Keratinocyte (primary cell): ENCODE measurements at places on chromosomes 7 and 10.

GRCh38 chr10:12727832-12728215 is 273.7 kb downstream of the CCDC3 start:
- H3K36me3 ChIP-seq: no peaks in the 10 kb centered on the region
- H3K27me3 ChIP-seq: no peaks in the 10 kb centered on the region
- no peak overlapping the region for H3K27ac ChIP-seq
- peaks cover 5% of the 10 kb centered on the region for H3K4me1 ChIP-seq

DNA sequence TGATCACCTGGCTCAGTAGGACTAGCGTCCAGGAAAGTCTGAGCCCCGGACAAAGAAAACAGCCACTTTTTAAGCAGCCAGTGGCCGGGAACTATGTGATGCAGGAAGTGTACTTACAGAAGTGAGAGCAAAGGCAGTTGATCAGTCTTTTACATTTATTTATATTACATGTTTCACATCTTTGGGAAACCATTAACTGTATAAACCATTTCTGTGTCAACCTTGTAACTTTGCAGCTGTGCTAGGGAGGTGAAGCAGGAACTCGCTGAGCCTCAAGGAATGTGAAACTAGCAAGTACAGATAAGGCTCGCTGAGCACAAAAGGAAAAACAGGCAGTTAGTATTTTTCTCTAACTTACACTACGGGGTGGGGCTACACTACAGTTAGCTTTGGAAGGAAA is 39.9 kb upstream of the HECW1 start:
- H3K4me3 ChIP-seq: no peak overlapping the region
- no peaks in the 10 kb centered on the region for H3K36me3 ChIP-seq
- H3K4me1 ChIP-seq: no peaks in the 10 kb centered on the region
- no peak overlapping the region for H3K27ac ChIP-seq
- DNase-seq: no peak
- H3K27me3 ChIP-seq: peaks cover 3% of the 10 kb centered on the region

- DNase-seq: no peak
- no peak overlapping the region for H3K27ac ChIP-seq
- H3K36me3 ChIP-seq: no peaks in the 10 kb centered on the region
- H3K4me3 ChIP-seq: no peak overlapping the region
- no peaks in the 10 kb centered on the region for H3K27me3 ChIP-seq
Measured at GRCh38 chr7:157807510-157807909, 470.7 kb downstream of the DNAJB6 start.

- H3K4me3 ChIP-seq: no peak overlapping the region
- H3K27me3 ChIP-seq: no peaks in the 10 kb centered on the region
- H3K4me1 ChIP-seq: no peaks in the 10 kb centered on the region
- no peak overlapping the region for H3K27ac ChIP-seq
Measured at GRCh38 chr10:122173337-122173736, 97.8 kb upstream of the BTBD16 start.

DNA sequence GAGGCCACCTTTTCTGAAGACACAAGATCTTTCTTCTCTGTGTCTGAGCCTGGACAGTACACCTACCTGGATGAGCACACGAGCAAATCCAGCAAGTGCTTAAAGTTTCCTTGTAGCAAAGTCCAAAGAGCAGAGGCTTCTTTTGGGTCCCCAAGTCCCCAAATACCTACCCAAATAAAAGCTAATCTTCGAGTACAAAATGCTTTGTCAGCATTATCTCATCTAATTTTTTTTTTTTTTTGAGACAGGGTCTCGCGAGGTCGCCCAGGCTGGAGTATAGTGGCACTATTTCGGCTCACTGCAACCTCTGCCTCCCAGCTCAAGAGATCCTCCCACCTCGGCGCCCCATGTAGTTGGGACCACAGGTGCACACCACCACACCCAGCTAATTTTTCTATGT is 24.6 kb downstream of the MYOF start:
- no peak overlapping the region for H3K27ac ChIP-seq
- no peak for DNase-seq
- H3K27me3 ChIP-seq: no peaks in the 10 kb centered on the region

GRCh38 chr10:43121444-43121843 is 16.8 kb upstream of the CSGALNACT2 start:
- no peaks in the 10 kb centered on the region for H3K4me1 ChIP-seq
- no peak for DNase-seq
- no peak overlapping the region for H3K4me3 ChIP-seq
- H3K36me3 ChIP-seq: no peaks in the 10 kb centered on the region

DNA sequence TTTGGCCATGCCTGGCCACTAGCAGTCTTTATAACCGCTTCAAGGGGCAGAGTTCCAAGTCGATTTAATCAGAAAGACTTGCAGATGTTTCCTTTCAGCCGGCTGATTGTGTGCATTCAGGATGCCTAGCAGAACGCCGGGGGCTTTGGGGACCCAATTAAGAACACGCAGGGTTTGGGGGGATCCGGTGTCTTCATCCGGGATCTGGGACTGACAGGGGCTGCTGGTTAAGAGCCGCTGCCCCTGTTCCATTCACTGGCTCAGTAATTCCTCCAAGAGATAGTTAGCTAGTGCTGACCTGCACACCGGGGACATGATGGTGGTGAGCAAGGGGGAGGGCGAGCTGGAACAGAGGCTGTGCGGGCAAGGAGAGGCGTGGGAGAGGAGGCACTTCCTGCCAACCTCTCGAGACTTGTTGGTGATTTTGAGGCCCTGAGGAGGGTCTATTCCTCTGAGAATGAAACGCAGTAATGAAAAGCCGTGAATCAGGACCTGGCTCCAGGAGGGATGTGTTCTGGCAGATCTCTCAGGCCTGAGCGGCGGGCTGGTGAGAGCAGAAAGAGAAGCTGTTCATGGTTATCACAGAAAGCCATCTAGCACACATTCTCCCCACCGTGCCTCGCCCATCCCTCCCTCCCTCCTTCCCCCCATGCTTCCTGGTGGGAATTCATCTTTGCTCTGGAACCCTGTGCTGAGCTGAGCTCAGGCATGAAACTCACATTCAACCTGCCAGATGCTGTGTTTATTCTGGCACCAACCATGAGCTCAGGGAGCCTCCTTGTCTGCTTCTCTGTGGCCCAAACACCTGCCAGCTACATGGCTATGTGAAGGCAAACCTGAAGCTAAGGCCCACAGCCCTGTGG is 152.0 kb downstream of the CCDC3 start:
- peaks cover 28% of the 10 kb centered on the region for H3K4me1 ChIP-seq
- no peaks in the 10 kb centered on the region for H3K27me3 ChIP-seq
- H3K36me3 ChIP-seq: no peaks in the 10 kb centered on the region
- DNase-seq: no peak

GRCh38 chr10:47024046-47024322 is 112.8 kb downstream of the PTPN20 start:
- H3K36me3 ChIP-seq: no peaks in the 10 kb centered on the region
- H3K27ac ChIP-seq: no peak overlapping the region
- H3K4me3 ChIP-seq: no peak overlapping the region
- H3K27me3 ChIP-seq: peaks cover 2% of the 10 kb centered on the region
- H3K4me1 ChIP-seq: no peaks in the 10 kb centered on the region

DNA sequence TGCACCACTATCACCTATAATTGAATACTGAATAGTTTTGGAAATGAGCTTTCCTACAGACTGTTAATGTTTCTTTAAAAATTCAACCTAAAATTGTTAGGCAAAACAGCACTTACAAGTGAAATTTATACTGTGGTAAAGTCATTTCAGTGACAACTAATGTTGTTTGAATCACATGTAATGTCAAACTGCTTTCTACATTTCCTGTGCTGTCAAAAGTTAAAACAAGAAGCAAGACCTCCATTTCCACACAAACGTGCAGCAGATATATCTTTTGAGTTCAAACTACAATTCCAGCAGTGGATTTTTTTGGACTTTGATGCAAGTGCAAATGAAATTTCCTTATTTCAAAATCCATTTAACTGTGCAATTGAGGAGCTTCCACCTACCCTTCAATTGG is 199.8 kb downstream of the RNLS start:
- no peaks in the 10 kb centered on the region for H3K36me3 ChIP-seq
- no peak overlapping the region for H3K27ac ChIP-seq
- H3K4me3 ChIP-seq: no peak overlapping the region
- no peaks in the 10 kb centered on the region for H3K27me3 ChIP-seq
- no peak for DNase-seq

GRCh38 chr10:67221939-67222494 is 296.2 kb downstream of the LRRTM3 start:
- no peaks in the 10 kb centered on the region for H3K27me3 ChIP-seq
- H3K27ac ChIP-seq: no peak overlapping the region
- no peaks in the 10 kb centered on the region for H3K36me3 ChIP-seq
- no peak overlapping the region for H3K4me3 ChIP-seq

GRCh38 chr10:123517426-123517825 is 148.7 kb upstream of the GPR26 start:
- H3K27ac ChIP-seq: no peak overlapping the region
- no peak overlapping the region for H3K4me3 ChIP-seq
- DNase-seq: no peak
- no peaks in the 10 kb centered on the region for H3K36me3 ChIP-seq
- no peaks in the 10 kb centered on the region for H3K4me1 ChIP-seq

- no peak overlapping the region for H3K27ac ChIP-seq
- H3K4me1 ChIP-seq: no peaks in the 10 kb centered on the region
- no peak for DNase-seq
- no peak overlapping the region for H3K4me3 ChIP-seq
Measured at GRCh38 chr10:93680412-93681047, 21.9 kb downstream of the FRA10AC1 start.

GRCh38 chr10:120980279-120981255 is 129.4 kb downstream of the WDR11 start:
- H3K27ac ChIP-seq: no peak overlapping the region
- H3K36me3 ChIP-seq: no peaks in the 10 kb centered on the region
- no peak for DNase-seq
- no peak overlapping the region for H3K4me3 ChIP-seq

- H3K36me3 ChIP-seq: no peaks in the 10 kb centered on the region
- DNase-seq: no peak
- H3K4me3 ChIP-seq: no peak overlapping the region
- H3K4me1 ChIP-seq: peaks cover 7% of the 10 kb centered on the region
Measured at GRCh38 chr7:41816111-41816510, 113.2 kb upstream of the INHBA start.

DNA sequence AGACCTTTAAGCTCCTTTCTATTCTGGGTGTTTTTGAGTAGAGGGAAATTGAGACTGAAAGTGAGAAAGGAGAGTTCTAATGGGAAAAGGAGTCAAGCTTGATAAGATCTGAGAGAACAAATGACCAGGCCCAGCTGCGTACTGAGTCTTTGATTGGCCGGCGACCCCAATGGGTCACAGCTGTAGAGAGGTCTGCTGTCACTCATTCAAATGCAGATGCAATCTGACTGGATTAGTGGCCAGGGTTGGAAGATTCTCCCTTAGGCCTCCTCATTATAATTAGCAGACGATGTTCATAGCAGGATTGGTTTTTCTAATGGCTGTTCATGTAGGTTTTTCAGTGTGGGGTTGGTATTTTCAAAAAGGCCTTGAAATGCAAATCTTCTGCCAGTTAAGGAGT is 127.2 kb upstream of the SLC25A13 start:
- no peak overlapping the region for H3K27ac ChIP-seq
- H3K36me3 ChIP-seq: no peaks in the 10 kb centered on the region

DNA sequence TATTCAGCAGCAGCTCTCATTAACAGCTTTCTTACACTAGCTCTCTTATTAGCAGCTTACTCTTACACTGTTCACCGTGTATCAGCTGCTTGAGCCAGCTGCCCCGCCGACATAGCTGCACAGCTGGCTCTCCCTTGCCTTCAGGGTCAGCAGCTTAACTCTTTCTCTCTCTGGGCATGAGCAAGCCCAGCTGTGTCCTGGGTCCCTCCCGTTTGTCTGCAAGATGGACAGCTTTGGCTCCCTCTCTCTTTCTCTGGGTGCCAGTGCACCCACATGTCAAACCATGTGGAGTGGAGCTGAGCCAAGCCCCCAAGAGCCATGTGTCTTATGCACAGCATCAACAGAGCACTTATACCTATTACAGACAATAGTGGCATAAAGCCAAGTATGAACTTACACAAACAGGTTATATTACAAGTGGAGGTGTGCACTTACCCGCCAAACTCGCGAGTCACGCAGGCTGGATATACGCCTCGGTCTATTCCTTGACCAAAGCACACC is 35.7 kb upstream of the MTPAP start:
- no peak for DNase-seq
- peaks cover 8% of the 10 kb centered on the region for H3K4me1 ChIP-seq
- H3K4me3 ChIP-seq: no peak overlapping the region
- H3K36me3 ChIP-seq: no peaks in the 10 kb centered on the region

DNA sequence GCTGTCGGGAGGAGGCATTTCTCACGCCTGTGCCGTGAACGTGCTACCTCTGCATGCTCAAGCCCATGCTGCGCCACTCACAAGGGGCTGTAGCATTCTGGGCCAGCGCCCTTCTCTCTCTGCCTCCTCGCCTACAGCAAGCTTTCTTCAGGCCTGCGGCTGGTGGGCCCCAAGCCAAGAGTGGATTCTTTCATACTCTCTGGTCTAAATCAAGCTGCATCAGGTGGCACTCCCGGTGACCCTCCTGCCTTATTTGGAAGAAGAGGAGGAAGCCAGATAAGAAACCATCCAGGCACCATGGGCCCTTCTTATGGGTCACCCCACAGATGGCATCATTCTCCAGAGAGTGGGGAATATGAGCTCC is 86.7 kb upstream of the DUSP5 start:
- no peak overlapping the region for H3K4me3 ChIP-seq
- DNase-seq: no peak
- H3K27me3 ChIP-seq: no peaks in the 10 kb centered on the region
- H3K36me3 ChIP-seq: no peaks in the 10 kb centered on the region

DNA sequence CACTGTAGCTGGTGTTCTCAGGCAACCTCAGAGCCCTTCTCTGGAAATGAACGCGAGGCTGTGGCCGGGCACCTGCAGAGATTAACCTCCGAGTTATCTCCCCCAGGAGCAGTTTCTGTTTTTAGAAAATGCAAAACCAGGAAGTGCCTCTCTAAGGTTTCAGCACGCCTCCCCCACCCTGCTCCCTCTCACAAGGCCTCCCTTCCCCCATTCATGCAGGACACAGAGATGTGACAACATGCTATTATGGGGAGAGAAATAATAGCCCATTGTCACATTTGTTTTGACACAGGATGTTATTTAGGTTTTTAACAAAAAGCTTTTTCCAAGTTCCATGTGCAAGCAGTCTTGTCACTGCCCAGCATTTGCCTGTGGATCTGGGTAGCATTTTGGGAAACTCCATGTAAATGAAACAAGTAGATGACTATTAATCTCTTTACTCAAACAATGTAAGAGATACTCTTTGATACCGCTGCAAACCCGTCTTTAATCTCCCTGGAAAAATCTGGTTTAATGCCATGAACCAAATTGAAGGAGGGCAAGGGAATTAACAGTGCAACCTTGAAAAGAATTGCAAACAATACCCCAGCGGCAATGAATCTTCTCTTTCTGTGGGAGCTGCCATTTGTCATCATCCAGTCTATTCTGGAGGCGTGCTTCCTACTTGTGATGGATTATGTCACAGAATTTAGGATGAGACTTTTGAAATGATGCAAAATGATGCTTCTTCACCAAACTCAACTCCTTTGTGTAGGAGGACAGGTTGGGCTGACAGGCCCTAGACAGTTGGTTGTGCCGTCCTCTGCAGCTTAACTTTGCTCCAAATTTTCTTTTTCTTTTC is 86.5 kb upstream of the NMT2 start:
- H3K4me3 ChIP-seq: no peak overlapping the region
- no peak overlapping the region for H3K27ac ChIP-seq
- H3K27me3 ChIP-seq: no peaks in the 10 kb centered on the region
- no peaks in the 10 kb centered on the region for H3K4me1 ChIP-seq
- peaks cover 2% of the 10 kb centered on the region for H3K36me3 ChIP-seq

GRCh38 chr7:2969398-2970306 is 74.0 kb downstream of the CARD11 start:
- DNase-seq: no peak
- H3K4me3 ChIP-seq: no peak overlapping the region
- no peaks in the 10 kb centered on the region for H3K4me1 ChIP-seq
- H3K36me3 ChIP-seq: no peaks in the 10 kb centered on the region
- H3K27me3 ChIP-seq: no peaks in the 10 kb centered on the region
- no peak overlapping the region for H3K27ac ChIP-seq
